ENCODE measurements at places on chromosomes 7 and 10.

DNA sequence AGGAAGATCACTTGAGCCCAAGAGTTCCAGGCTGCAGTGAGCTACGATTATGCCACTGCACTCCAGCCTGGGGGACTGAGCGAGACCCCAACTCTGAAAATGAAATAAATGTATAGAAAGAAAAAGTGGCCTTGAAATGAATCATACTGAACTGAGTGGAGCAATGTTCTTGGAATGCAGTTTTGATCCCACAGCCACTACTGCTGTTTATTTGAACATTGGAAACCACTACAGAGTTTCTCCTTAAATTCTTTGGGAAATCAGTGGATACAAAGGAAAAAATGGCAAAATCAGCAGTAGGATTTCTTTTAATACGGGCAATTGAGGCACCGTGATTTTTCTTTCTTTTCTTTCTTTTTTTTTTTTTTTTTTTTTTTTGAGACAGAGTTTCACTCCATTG, 637.4 kb downstream of the GALNT17 start:
- DNase-seq: no peak

DNA sequence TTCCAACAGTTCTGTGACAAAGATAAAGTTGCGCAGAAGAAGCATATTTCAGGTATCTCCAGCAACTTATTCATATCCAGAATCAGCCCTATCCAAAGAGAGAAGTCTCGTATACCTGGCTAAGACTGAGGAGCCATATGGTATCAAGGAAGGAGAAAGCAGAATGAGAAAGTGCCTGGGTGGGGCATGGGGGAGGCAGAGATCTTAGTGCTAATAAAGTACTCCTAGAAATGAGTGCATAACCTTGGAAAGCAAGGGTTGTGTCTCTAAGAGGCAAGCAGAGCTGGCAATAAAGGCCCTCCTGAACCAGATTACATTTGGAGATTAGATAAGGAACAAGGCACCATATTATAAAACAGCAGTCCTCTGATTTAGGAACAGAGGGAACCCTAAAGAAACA, 12.7 kb downstream of the TASOR2 start:
- no peak for DNase-seq

- no peak for DNase-seq
Observed at GRCh38 chr7:26441002-26441521, 149.4 kb downstream of the SNX10 start.

DNA sequence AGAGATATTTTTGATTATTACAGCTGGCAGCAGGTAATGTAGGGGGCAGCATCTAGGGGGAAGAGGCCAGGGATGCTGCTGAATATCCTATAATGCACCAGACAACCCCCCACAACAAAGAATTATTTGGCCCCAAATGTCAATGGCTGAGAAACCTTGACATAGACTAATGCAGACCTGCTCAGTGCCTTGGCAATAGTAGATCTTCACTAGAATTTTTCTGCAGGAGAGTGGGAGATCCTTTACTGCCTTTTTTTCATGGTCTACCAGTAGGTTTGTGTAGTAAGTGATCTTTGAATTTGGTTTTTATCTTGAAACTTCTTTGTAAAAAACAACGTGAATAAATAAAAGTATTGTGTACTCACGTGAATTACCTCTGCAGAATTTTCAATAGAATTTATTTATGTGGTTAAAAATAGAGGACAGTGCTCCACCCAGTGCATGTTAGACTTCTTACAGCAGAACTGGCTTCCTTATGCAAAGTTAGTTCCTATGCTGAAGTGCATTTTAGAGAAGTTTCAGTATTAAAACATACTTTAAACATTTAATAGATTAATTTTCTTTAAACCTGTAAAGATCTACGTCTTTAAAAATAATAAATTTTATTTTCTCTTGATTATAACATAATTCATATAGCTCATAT, 199.6 kb upstream of the HDAC9 start:
- no peak for DNase-seq

GRCh38 chr10:4568731-4569130, 257.3 kb upstream of the AKR1E2 start:
- no peak for DNase-seq

Measured in activated CD4-positive, CD25-positive, alpha-beta regulatory T cell treated with anti-CD3 and anti-CD28 coated beads, Interleukin-2, amount 50 U/mL, for 72 hours (primary cell).